ENCODE measurements at places on chromosomes 2 and 18.

GRCh38 chr2:155203178-155203577 lies 504.7 kb downstream of the KCNJ3 start:
- no peak for DNase-seq

- DNase-seq: no peak
Observed at GRCh38 chr2:11433822-11434221, 32.1 kb downstream of the E2F6 start.

DNA sequence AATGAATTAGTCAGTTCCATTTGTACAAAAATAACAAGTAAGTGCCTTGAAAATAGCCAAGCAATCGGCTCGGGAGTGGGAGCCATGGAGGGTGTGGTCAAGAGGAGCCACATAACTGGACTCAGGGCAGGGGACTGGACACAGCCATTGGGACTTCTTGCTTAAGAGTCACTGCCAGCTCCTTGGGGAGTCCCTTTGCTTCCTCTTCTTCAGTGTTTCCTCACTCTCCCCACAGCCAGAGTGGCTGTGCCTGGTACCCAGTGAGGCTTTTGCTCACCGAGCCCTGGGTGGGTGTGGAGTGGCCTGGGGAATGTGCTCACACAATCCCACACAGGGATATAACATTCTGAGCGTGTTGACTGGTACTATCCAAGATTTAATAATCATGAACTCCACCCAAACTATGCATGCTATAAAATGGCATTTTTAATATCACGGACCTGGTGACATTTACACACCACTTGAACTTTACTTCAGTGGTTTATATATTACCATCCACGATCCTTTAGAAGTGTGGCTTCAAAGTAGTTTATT lies 94.6 kb downstream of the PTGR3 start:
- no peak for DNase-seq

DNA sequence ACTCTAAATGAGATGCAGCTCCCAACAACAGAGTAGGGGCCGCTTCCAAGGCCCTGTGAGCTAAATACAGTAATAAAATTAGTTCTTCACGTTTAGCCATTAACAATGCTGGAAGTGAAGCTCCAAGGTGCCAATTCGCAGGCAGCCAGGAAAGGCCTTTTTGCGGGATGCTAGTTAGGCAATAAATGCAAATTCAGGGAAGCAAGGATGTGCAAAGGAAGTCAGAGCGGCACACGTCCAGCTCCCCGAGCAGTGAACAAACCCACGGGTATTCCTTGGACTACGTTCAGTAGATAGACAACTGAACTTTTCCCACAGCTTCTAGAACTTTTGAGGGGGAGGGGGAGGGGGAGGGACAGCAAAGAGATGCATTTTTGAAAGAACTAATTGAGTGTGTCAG lies 6.9 kb downstream of the ZNF516 start:
- no peak for DNase-seq

DNA sequence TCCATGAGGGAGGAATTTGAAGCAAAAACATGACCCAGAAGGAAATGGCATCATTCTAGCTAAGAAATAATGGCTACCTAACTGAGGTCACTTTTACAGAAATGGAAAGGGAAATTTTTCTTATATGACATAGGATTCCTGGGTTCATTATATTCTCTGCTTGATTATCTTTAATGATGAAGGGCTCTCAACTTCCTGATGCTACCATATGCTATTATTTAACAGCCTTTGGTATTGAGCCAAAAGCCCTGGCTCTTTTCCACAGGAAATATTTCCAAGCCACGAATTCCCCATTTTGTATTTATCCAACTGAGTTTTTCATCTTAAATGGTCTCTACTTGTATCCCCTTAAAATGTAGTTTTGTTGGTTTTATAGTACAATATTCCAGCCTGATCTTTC lies 63.2 kb upstream of the NPAS2 start:
- no peak for DNase-seq

DNA sequence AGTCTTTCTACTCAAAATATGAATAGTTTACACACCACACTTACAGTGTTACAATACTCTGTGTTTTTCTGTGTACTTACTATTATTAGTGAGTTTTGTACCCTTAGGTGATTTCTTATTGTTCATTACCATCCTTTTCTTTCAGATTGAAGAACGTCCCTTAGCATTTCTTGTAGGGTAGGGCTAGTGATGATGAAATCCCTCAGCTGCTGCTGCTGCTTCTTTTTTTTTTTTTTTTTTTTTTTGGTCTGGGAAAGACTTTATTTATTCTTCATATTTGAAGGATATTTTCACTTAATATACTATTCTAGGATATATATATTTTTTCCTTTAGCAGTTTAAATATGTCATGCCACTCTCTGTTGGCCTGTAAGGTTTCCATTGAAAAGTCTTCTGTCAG lies 29.0 kb upstream of the SERPINB2 start:
- no peak for DNase-seq

GRCh38 chr18:36519358-36519757 lies 221.8 kb downstream of the FHOD3 start:
- no peak for DNase-seq

DNA sequence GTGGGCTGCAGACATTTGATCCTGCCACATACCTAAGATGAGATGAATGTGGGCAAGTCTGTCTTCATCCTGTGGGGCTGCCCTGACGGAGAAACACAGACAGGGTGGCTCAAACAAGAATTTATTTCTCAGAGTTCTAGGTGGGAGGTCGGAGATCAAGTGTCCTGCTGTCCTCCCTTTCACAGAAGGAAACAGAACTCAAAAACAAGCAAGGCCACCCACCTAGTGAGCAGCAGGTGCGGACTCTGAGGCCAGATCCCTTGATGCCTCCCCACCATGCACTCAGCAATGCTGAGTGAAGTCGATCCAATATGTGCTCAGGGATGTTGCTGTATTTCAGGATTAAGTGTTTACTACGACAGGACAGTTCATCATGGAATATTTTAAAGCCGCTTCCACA lies 63.0 kb upstream of the SNTG2 start:
- DNase-seq: no peak

DNA sequence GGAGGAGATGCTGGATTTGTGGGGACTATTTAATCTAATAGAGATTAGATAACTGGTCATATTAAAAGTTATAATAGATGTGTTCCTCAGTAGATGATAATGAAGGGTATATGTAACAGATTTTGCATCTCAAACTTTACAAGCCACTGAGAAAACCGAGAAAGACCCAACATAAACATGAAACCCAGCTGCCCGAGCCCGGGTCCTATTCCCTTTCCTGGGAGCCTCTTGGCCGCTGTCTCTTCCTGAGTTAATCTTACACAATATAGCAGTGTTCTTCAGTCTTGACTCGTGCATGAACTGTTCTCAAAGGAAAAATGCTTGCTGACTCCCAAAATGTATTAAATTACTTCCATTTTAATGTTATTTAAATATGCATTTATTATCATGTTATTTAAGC lies 94.5 kb downstream of the COPS8 start:
- no peak for DNase-seq
